ENCODE measurements at places on chromosomes 3 and 15.

DNA sequence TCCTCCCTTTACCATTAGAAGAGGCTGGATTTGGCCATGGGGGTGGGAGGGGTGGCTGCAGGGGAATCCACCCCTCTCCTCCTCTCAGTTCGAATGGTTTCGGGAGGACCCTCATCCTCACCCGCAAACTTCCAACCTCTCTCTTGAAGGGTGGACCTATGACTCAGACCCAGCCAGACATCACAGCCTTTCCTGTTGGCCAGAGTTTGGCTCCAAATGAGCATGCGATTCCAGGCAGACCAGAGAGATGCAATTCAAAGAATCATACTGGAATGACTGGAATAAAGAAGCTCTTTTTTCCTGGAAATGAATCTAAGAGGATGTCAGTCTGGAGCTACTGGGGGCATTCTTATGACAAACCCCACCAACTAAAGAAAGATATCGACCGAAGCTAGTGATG lies 516.7 kb upstream of the MDFIC2 start:
- no peaks in the 10 kb centered on the region for H3K36me3 ChIP-seq
- H3K27me3 ChIP-seq, result no peaks in the 10 kb centered on the region
- no peaks in the 10 kb centered on the region for H3K4me1 ChIP-seq
- no peak overlapping the region for H3K27ac ChIP-seq

DNA sequence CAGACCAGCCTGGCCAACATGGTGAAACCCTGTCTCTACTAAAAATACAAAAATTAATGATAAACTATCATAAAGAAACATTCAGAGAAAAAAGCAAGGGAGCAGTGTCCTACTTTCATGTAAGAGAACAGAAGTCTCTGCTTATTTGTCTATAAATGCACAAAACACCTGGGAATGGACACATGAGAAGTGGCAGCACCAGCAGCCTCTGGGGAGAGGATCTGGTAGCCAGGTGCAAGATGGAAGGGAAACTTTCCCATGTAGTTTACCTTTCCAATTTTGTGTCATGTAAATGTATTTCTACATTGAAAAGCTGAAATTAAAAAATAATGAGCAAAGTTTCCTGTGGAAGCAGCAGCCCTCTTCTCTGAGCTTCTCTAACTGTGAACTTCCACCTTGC lies 18.8 kb downstream of the SCAP start:
- no peak overlapping the region for H3K4me3 ChIP-seq
- H3K27me3 ChIP-seq, result no peaks in the 10 kb centered on the region
- no peak overlapping the region for H3K27ac ChIP-seq

DNA sequence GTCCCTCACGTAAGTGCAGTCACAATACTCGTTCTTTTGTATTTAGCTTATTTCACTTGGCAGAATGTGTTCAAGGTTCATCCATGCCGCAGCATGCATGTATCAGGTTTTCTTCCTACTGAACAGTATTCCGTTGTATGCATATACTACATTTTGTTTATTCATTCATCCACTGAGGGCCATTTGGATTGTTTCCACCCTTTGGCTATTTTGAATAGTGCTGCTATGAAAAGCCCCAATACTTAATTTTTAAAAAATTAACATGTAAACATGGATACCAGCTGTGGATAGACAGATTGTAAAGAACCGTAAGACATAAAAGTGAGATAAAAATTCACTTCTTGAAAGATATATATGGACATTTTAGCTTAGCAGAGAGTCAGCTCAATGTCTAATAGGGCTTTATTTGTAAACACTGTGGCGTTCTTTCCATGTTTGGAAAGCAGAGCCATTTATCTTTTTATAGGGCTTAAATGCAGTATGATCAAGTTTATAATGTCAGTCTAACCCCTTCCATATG lies 115.9 kb downstream of the VPS8 start:
- no peaks in the 10 kb centered on the region for H3K4me1 ChIP-seq
- no peak for DNase-seq
- no peak overlapping the region for H3K4me3 ChIP-seq
- H3K27ac ChIP-seq, result no peak overlapping the region

GRCh38 chr3:195823280-195823679 lies 11.6 kb upstream of the MUC4 start:
- H3K4me3 ChIP-seq, result no peak overlapping the region
- no peaks in the 10 kb centered on the region for H3K36me3 ChIP-seq
- DNase-seq, result no peak
- H3K27me3 ChIP-seq, result no peaks in the 10 kb centered on the region
- no peaks in the 10 kb centered on the region for H3K4me1 ChIP-seq
- H3K27ac ChIP-seq, result no peak overlapping the region

GRCh38 chr15:87219650-87220615 lies 1036.6 kb downstream of the NTRK3 start:
- no peak overlapping the region for H3K27ac ChIP-seq
- no peaks in the 10 kb centered on the region for H3K4me1 ChIP-seq

GRCh38 chr3:7074217-7074616 lies 213.3 kb downstream of the GRM7 start:
- H3K4me1 ChIP-seq, result no peaks in the 10 kb centered on the region
- no peaks in the 10 kb centered on the region for H3K36me3 ChIP-seq
- no peaks in the 10 kb centered on the region for H3K27me3 ChIP-seq
- peak; percentile 22 for DNase-seq
- no peak overlapping the region for H3K27ac ChIP-seq

DNA sequence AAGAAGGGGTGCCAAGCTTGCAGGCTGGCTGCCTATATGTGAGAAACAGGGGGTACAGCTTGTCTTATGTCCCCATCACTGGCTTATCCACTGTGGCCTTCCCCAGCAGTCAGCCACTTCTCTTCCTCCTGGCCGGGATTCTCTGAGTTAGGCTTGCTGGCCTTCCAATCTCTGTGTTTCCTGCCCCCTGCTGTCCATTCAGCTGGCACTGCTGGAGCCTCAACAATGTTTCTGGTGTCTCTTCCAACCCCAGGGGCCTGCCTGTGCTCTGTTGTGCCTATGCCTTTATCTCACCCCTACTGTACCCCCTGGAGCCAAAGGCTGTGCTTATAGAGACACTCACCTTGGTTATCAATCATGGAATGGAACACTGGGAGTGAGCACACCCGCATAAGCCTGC lies 36.5 kb downstream of the ANAPC13 start:
- H3K4me1 ChIP-seq, result peaks cover 1% of the 10 kb centered on the region
- DNase-seq, result peak; percentile 84

- H3K4me3 ChIP-seq, result no peak overlapping the region
- DNase-seq, result no peak
- no peaks in the 10 kb centered on the region for H3K27me3 ChIP-seq
- no peak overlapping the region for H3K27ac ChIP-seq
Measured at GRCh38 chr3:157793745-157794144, 290.5 kb upstream of the VEPH1 start.

DNA sequence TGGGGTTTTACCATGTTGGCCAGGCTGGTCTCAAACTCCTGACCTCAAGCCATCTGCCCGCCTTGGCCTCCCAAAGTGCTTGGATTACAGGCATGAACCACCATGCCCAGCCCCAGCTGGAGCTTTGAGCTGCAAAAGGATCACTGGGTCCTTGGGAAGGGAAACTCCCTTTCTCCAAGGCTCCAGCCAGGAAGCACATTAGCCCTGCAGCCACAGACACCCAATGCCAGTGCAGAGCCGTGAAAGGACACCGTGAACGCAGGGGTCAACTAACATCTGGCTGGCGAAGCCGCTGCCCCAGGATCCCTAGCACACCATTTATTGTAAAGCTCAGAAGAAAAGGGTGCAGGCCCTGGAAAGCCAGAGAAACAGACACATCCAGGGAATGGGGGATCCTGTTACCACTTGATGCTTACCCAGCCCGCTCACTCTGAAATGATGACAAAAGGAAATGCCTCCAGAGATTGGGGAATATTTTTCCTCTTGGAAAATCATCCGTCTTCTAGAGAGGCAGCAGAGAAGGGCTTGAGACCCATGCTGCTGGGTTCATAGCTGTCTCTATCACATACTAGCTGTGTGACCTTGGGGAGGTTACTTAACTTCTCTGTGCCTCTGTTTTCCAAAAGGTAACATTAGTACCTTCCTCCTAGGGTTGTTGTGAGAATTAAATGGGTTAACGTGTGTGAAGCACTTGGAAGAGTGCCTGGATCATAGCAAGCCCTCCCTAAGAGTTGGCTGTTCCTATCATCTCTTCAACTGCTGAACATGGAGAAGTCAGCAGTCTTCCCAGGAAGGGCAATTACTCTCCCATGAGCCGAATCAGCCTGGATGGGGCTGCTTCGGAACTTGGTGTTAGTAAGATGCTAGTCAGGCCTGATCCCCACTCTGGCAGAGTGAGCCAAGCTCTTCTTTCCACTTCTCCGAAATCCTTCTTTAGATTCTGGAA lies 40.8 kb downstream of the LMCD1 start:
- DNase-seq, result no peak
- no peaks in the 10 kb centered on the region for H3K4me1 ChIP-seq
- H3K4me3 ChIP-seq, result no peak overlapping the region
- no peaks in the 10 kb centered on the region for H3K36me3 ChIP-seq
- H3K27ac ChIP-seq, result no peak overlapping the region

- H3K27me3 ChIP-seq, result peaks cover 21% of the 10 kb centered on the region
- H3K4me1 ChIP-seq, result peaks cover 17% of the 10 kb centered on the region
- H3K36me3 ChIP-seq, result no peaks in the 10 kb centered on the region
- no peak within 1 kb of the TSS for H3K4me3 ChIP-seq
- no peak for DNase-seq
- no peak within 1 kb of the TSS for H3K27ac ChIP-seq
Measured at GRCh38 chr15:40282869-40283614, at the start of gene ANKRD63. Gene ANKRD63 (minus strand): TSS chr15:40283064. CDS start chr15:40282586, 478 bp downstream.

- H3K4me3 ChIP-seq, result no peak overlapping the region
- DNase-seq, result peak; percentile 7
- peaks cover 3% of the 10 kb centered on the region for H3K4me1 ChIP-seq
- H3K36me3 ChIP-seq, result no peaks in the 10 kb centered on the region
- no peaks in the 10 kb centered on the region for H3K27me3 ChIP-seq
- H3K27ac ChIP-seq, result no peak overlapping the region
Measured at GRCh38 chr3:154062513-154062912, 58.7 kb upstream of the ARHGEF26 start.

DNA sequence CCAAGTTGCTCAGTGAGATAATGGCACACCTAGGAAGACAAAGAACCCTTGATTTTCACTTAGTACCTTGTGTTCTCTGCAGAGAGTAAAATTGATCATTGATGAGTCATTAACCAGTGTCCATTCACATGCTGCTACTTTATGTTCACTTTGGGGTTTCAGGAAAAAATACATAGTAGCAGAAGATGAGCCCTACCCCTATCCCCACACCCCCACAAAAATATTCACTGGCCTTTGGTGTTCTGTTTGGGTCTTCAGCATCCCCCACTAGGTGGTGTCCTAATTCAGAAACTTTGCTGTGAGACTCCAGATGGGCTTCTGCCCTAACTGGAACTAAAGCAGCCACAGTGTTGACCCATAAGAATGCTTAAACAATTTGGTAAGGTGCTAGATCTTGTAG lies 178.8 kb downstream of the KLHL25 start:
- no peak overlapping the region for H3K27ac ChIP-seq
- H3K36me3 ChIP-seq, result no peaks in the 10 kb centered on the region
- peak; percentile 78 for DNase-seq
- no peak overlapping the region for H3K4me3 ChIP-seq
- peaks cover 13% of the 10 kb centered on the region for H3K4me1 ChIP-seq
- no peaks in the 10 kb centered on the region for H3K27me3 ChIP-seq

GRCh38 chr3:73966733-73967132 lies 342.0 kb upstream of the PDZRN3 start:
- H3K4me3 ChIP-seq, result no peak overlapping the region
- H3K36me3 ChIP-seq, result no peaks in the 10 kb centered on the region
- H3K4me1 ChIP-seq, result no peaks in the 10 kb centered on the region
- DNase-seq, result no peak

- no peak for DNase-seq
- H3K36me3 ChIP-seq, result no peaks in the 10 kb centered on the region
- H3K27ac ChIP-seq, result no peak overlapping the region
- H3K4me3 ChIP-seq, result no peak overlapping the region
- H3K27me3 ChIP-seq, result no peaks in the 10 kb centered on the region
- peaks cover 6% of the 10 kb centered on the region for H3K4me1 ChIP-seq
Measured at GRCh38 chr15:45167631-45168205, 20.0 kb downstream of the SHF start.

- H3K27me3 ChIP-seq, result no peaks in the 10 kb centered on the region
- peaks cover 9% of the 10 kb centered on the region for H3K36me3 ChIP-seq
- H3K4me3 ChIP-seq, result no peak overlapping the region
- H3K27ac ChIP-seq, result no peak overlapping the region
Measured at GRCh38 chr3:45455040-45455439, 66.7 kb downstream of the LARS2 start.

DNA sequence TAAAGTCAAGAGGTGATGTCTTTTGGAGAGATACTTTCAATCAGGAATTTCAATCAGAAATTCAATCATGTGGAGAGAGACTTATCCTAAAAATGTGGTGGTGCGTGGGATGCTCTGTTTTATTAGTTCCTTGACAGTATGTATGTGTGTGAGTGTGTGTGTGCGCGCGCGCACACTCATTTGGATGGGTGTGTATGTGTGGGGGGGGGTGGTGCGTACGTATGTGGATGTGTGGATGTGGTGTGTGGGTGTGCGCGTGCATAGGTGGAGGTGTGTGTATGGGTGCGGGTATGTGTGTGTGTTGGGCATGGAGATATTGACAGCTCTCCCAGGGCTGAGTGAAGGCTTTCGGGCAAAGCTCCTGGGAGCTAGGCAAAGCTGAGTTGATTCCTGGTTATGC lies 2.4 kb downstream of the ADIPOQ start:
- peaks cover 2% of the 10 kb centered on the region for H3K27me3 ChIP-seq
- no peaks in the 10 kb centered on the region for H3K36me3 ChIP-seq
- no peaks in the 10 kb centered on the region for H3K4me1 ChIP-seq
- H3K27ac ChIP-seq, result no peak overlapping the region
- H3K4me3 ChIP-seq, result no peak overlapping the region
- DNase-seq, result no peak

DNA sequence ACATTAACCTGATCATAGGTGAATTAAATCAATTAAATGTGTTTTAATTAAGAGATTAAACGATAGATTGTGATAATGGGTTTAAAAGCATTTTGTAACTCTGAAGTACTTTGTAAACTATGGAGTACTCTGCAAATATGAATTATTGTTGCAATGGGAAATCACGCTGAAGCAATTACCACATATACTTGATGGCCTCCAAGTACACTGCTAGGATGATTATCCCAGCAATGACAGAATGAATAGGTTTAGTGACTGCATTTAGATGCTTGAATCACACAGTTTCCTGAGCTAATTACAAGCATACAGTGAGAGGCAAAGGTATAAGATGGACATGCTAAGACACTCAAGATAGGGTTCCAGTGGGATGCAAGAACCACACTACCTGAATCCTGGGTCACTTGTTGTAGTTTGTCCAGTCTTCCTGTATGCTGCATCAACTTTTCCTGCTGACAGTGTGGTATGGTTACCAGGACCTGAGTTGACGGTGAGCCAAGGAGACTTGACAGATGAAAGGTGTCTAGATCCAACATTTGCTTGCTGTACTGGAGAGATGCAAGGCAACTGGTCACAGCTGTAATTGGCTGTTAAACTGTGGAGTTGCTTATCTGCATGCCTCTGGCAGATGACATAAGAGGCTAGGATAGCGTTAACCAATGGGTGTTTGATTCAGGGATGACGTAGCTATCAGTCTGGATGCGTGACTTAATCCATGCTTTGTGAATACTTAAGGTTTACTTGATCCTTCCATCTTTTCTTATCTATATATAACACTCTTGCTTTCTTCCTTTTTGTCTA lies 38.0 kb downstream of the RNF13 start:
- no peak overlapping the region for H3K27ac ChIP-seq
- H3K4me1 ChIP-seq, result no peaks in the 10 kb centered on the region
- no peaks in the 10 kb centered on the region for H3K27me3 ChIP-seq
- no peaks in the 10 kb centered on the region for H3K36me3 ChIP-seq
- peak; percentile 51 for DNase-seq

- H3K27ac ChIP-seq, result no peak overlapping the region
- no peaks in the 10 kb centered on the region for H3K36me3 ChIP-seq
- no peaks in the 10 kb centered on the region for H3K4me1 ChIP-seq
- H3K27me3 ChIP-seq, result no peaks in the 10 kb centered on the region
- no peak overlapping the region for H3K4me3 ChIP-seq
- no peak for DNase-seq
Measured at GRCh38 chr15:61327019-61327631, 98.0 kb upstream of the RORA start.
